ENCODE measurements at places on chromosomes 6 and 20.

DNA sequence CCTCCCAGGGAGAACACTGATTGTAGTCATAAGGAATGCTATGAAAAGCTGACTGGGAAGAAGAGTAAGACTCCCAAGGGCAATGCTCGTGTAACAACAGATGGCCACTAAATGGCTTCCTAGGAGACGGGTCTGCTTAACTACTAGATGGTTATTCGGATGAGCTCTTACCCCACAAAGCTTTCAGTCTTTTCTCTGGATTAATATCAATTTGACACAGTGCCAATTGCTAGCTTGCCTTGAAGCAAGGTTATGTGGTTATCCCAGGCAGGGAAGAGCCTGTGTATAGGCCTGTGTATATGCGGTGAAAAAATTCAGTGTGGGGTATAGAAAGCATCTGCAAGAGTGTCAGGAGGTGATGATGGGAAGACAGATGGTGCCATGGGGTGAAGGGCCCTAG lies 86.4 kb upstream of the NOX3 start:
- DNase-seq: no peak

DNA sequence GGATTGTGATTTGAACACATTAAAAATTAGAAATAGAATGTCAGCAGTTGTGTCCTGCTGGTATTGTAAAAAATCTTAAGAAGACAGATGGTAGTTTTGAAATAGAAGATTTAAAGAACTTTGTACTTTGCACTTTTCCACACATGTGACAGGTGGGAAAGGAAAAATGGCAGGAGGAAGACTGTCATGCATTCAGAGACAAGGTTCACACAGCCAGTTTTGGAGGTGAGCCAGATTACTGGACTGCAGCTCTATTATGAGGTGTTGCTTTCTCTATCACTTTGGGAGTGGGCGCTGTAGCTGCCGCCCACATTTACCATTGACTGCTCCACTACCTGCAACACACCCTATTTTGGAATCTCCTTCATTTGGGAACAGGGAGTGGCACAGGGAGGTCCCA lies 12.1 kb upstream of the NDUFAF4 start:
- no peak for DNase-seq

GRCh38 chr20:15638816-15639215 lies 934.4 kb downstream of the KIF16B start:
- no peak for DNase-seq

DNA sequence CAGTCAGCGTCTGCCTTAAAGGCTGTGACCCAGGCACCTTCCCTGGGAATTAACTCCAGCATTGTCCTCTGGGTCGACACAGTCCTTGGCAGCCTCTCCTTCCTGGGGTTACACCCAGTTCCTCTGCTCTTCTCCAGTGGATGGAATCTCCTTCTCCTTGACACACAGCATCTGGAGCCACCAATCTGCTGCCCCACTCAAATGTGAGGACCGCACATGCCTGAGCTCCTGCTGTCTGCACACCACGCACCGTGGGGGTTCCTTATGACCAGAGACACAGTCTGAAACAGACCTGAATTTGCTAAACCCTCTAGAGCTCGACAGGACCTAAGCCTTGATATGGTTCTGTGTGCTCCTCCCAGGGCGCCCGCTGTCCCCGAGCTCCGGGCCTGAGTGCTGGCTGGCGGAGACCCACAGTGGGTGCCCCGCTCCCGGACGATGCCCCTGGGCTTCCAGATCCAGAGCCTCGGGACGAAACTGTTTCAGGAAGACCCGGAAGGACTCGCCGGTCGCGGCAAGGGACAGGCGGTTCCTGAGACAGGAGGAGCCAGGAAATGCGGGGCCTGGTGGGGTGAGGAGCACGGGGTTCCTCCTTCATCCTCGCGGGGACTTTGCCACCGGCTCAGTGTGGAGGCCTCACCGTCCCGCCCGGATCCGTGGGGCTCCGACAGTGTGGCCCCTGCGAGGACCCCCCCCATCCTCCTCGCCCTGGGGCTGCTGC lies 2.5 kb upstream of the RAET1G start:
- DNase-seq: no peak
